Urothelium cell line (cell line): ENCODE measurements at places on chromosomes 7 and 10.

GRCh38 chr7:81430761-81431160 is 339.1 kb downstream of the HGF start:
- DNase-seq = no peak

GRCh38 chr7:71517940-71518699 is 386.2 kb downstream of the GALNT17 start:
- no peak for DNase-seq

GRCh38 chr10:58782876-58783851 is 270.5 kb downstream of the BICC1 start:
- DNase-seq = no peak

- DNase-seq = no peak
Observed at GRCh38 chr7:105067691-105068090, 53.7 kb downstream of the KMT2E start.

GRCh38 chr10:103510791-103511752 is 17.6 kb downstream of the NEURL1 start:
- no peak for DNase-seq

DNA sequence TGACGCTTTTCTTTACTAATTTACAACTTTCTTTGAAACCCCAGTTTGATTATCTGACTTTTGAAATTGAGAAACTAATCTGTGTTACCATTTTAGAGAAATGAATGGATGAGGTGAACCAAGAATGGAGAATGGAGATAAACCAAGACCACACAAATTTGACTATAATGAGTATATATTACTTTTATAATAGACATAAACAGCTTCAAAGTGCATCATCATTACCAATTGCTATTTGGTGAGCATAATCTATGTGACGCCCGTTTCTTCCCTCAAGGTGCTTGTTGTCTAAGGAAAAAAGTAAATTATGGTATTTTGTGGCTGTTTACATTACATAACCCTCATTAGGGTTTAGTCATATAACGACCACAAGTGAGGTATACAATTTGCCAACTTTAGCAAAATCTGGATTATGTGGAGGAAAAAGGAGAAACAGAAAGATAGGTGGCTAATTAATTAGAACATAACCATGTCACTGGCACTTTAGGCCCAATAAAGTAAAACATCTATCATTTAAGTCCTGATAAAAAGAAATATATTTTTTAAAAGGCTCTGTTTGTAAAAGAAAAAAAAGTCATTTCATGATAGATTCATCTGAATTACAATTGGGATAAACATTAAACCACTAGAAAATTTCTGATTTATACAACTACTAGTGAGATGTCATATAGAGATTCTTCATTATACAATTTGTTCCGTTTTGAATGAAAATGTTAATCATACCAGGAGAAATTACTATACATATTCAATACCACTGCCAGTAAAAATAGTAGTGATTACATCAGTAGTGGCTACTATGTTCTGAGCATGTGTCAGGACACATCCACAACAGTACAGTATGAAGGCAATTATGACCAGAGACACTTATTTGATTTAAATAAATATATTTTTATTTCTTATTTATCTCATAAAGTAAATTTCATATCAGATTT is 118.2 kb upstream of the FAM133B start:
- no peak for DNase-seq

DNA sequence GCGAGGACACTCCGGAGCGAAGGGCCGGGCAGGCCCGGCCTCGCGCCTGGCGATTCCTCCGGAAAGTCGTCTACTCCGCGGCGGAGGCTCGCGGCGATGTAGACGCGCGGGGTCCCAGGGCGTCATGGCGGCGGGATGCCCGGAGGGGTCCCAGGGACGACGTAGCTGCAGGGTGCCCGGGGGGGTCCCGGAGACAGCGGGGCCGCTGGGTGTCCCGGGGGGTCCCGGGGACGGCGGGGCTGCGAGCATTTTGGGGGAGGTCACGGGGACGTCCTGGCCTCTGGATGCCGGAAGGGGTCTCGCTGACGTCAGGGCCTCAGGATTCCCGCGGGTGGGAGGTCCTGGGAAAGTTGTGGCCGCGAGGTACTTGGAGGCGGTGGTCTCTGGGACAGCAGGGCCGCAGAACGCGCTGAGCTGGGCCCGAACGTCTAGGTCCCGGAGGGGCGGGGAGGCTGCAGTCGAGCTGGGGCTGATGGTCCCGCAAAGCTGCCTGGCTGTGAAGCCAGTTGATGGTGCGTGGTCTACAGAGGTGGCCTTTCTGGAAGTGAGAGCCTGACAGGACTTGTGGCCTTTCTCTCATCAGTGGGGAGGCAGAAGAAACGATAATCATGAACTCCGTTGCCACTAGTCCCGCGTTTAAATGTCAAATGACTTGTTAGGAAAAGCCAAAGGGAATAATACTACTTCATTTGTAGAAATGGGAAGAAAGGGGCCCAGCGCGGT is 637 bp downstream of the HSPA14 start:
- DNase-seq = peak; percentile 35

GRCh38 chr10:35739998-35740397 is 97.9 kb upstream of the FZD8 start:
- DNase-seq = no peak

- DNase-seq = peak; percentile 54
Observed at GRCh38 chr10:52004342-52004949, 305.1 kb upstream of the CSTF2T start.

DNA sequence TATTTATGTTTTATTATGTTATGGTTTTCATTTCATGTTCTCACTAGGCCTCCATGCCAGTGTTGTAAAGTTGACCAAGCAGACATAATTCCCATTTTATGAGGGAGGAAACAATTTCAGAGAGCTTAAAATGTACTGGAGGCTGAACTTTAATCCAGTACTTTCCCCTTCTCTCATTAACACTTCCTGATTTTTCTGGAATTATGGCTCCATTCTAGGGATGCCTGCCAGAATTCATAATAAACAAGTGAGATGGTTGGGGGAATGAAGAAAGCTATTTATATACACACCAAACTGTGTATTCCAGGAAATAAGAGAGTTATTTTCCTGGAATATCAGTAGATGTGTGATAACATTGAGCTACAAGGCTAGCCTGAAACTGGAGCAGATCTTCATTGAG is 6.9 kb downstream of the TMEM236 start:
- no peak for DNase-seq
